ENCODE measurements at places on chromosomes 2 and 18. TPM values are rescaled to one million over a fixed set of nuclear protein-coding genes. Genes with fewer than 3 reads are reported as not detected.

ATAD2B gene
- 8.6 TPM for total RNA-seq

NCOA1 gene
- total RNA-seq: 11.9 TPM

RASGRP3 gene
- 0.71 TPM for total RNA-seq

KCNE4 gene
- 43.9 TPM for total RNA-seq

RPRM gene
- total RNA-seq: not detected

CD8B2 gene
- not detected for total RNA-seq

GAL3ST2 gene
- total RNA-seq: 0.18 TPM

FAM110C gene
- not detected for total RNA-seq

LINC00305 gene
- not detected for total RNA-seq

SLC8A1 gene
- 13.1 TPM for total RNA-seq

CTDSP1 gene
- 56.1 TPM for total RNA-seq

CACNB4 gene
- 1.1 TPM for total RNA-seq

TMEM163 gene
- total RNA-seq: not detected

C1QL2 gene
- total RNA-seq: not detected

SYT4 gene
- not detected for total RNA-seq

Data from smooth muscle cell of bladder (primary cell).